Epithelial cell of proximal tubule (primary cell): ENCODE measurements at places on chromosomes 3 and 15. TPM values are rescaled to one million over a fixed set of nuclear protein-coding genes. Genes with fewer than 3 reads are reported as not detected.
A peak's percentile ranks its signal among the peaks of the same experiment; 100 is the strongest.

GRCh38 chr3:56921573-56922453 is 120.1 kb upstream of the ARHGEF3 start:
- no peak for DNase-seq

Gene DAZL
- not detected in 2 replicates for total RNA-seq

Gene TMEM39A
- total RNA-seq: 17.4 and 28.2 TPM in 2 replicates

Gene GUCA1C
- 0.23 and 0.58 TPM in 2 replicates for total RNA-seq

Gene FLNB
- 223 and 264 TPM in 2 replicates for total RNA-seq

DNA sequence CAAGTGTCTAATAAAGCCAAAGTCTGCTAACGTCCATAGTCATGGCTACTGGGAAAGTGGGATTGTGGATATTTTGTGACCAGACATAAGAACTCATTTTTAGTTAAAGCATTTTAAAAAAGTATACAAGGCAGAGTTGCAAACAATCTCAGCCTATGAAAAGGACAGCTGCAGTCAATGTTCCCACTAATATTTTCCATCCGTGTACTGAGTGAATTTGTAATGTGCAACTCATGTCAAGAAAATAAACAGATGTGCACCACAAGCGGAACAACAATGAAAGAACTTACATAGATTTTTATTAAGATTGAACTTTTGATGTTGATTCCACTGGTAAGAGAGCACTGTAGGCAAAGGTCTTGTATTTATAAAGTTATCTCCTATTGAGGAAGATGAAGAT is 231.3 kb upstream of the SEMA6D start:
- no peak for DNase-seq

Gene CGNL1
- 2.5 and 3.2 TPM in 2 replicates for total RNA-seq

Gene CLDN16
- total RNA-seq: 8.5 and 29.7 TPM in 2 replicates

DNA sequence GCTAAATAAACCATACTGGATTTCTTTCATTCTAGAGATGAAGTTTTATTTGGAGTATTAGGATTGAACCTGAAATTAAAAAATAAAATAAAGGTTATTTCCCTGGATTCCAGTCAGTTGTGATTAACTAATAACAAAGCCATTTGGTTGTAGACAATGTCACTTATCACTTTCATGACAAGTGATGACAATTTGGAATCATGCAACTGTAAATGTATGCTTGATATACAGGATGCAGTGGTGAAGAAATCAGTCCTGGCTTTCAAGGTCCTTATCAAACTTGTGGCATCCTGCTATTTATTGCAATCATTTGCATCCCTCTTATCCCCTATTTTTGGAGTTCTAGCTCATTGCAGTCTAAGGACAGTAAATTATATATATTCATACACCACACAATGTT is 425.2 kb downstream of the CHL1 start:
- DNase-seq: no peak

DNA sequence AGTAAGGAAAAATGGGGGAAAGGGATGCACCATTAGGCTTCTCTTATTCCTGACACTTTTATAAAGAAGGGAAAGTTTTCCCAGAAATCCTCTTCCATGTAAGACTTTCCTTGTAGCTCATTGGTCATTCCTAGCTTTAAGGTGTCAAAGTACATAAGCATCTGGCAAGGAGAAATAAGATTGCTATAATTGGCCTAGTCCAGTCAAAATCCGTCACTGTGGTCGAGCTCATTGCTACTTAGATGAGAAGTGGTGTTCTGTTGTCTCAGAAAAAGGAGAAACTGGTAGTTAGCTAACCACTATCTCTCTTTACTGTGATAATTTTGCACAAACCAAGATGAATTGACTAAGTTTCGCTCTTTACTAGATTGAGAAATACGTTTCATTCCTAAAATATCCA is 370.1 kb downstream of the CNTN4 start:
- DNase-seq: no peak

Gene CCNB2
- 108 TPM in 2 replicates for total RNA-seq

DNA sequence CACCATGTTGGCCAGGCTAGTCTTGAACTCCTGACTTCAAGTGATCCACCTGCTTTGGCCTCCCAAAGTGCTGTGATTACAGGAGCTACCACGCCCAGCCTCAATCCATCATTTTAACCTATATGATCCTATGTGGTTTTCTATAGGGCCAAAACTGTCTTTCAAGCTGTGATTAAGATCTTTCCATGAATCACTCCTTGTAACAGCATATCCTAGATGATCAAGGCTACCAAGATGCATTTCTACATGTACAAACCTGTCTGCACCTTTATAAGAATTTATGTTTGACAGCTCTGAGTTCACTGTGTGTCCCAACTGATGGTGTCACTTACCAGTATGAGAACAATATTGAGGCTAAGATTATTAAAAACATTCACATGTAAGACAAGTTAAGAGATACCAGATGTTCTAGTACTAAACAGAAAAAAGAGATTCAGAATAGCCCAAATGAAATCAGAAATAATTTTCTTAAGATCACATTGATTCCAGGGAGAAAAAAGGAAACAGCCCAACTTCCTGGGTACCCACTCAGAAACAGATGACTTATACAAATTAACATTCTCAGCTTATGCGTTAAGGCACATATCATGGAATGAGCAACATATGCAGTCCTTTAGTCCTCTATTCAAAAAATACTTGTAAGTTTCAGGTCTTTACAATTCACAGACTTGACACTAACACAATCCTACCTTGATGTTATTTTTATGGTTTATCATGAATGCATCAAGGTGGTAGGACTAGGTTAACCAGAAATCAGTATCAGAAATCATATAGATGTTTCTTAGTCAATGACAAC is 24.8 kb upstream of the PPIB start:
- DNase-seq: no peak

GRCh38 chr3:161430307-161430706 is 59.0 kb upstream of the SPTSSB start:
- no peak for DNase-seq

DNA sequence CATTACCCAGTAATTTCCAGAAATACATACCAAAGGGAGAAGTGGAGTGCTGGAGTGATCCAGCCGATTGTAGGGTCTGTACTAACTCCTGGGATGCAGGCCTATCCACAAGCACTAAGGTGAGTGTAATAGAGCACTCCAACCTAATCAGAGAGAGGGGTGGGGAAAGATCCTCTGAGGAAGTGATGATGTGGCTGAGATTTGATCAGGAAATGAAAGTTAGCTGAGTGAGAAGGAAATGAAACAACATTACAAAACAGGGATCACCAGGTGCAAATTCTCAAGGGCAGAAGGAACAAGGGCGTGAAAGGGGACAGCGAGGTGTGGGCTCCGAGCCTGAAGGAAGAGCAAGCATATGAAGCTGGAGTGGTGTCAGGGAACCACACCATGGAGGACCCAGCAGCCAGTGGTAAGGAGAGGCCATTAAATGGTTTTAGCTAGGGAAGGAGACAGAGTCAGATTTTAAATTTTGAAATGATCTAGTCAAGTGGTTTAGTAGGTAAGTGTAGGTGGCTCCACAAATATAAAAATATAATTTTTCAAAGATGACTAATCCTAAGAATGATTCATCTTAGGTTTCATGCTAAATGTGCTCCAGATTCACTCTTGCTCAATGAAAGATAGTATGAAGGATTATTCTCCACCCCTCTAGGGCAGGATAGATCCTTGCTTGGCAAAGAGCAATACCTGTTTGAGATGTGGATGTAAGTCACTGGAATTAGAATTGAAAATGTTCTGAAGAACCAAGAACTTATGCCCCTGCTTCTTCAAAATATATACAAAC is 348.7 kb downstream of the TBL1XR1 start:
- DNase-seq: no peak

- DNase-seq: no peak
These were observed 27.1 kb downstream of the CPN2 start for GRCh38 chr3:194323785-194324735.

DNA sequence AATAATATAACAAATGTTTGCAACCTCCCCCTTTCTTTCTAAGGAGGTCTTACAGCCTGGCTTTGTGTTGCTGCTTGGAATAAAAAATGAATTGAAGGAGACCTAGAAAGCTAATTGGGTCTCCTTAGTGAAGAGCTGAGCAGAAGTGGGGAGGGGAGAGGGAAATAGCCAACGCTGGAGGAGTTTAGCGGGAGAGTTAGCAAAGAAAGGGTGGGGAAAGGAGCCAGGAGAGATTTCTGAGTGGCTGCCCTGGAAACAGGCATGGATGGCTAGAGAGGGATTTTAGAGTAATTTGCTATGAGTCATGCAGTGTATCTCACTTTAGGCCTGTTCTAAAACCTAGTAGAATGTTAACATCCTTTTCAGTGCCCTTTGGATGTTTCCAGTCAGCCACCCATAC is 45.2 kb upstream of the PFN2 start:
- DNase-seq: peak; percentile 10

Gene BCL2A1
- 1.2 and 3.5 TPM in 2 replicates for total RNA-seq

GRCh38 chr3:64150623-64151207 is 74.6 kb downstream of the PRICKLE2 start:
- no peak for DNase-seq

Gene PRTG
- 4.4 and 10.1 TPM in 2 replicates for total RNA-seq

GRCh38 chr15:90962021-90962420 is 7.3 kb downstream of the RCCD1 start:
- no peak for DNase-seq

DNA sequence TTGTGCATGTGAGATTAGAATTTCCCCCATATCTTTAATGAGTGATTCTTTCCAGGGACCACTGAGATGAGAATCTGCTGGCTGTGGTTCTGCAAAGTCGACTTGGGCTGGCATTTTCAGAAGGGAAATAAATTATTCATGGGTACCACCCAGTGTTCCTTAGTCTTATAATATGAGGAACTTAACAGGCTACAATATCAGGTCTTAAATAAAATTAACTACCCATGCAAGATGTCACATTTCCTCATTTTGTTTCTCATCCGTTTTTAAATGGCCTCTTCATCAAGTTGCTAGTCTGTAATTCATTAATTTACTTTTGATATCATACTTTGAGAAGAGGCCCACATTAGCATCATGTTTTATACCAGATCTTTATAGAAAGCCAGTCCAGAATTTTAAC is 58.3 kb upstream of the SKOR1 start:
- no peak for DNase-seq

Gene NRROS
- total RNA-seq: 0.35 and 2.5 TPM in 2 replicates

Gene SPTBN5
- total RNA-seq: 0.51 and 0.63 TPM in 2 replicates

DNA sequence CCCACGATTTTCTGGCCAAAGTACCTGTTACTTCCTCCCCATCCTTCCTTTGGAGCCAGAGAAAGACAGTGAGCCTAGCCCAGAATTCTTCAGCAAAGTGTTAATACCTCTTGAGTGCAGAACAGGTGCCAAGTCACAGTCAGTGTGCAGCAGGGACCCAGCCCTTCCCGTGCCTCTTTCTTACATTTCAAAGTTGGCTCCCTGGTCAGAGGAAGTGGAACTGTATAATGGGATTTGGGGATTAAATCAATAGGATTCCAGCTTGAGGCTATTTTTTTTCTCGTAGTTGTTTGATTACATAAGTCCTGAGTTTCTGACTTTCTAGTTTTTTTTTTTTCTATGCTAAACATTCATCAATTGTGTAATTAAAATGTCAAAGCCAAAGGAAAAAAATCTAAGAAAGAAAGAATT is 52.6 kb upstream of the ABHD10 start:
- DNase-seq: no peak

- DNase-seq: no peak
These were observed 182.6 kb downstream of the STAC start for GRCh38 chr3:36562945-36563344.

DNA sequence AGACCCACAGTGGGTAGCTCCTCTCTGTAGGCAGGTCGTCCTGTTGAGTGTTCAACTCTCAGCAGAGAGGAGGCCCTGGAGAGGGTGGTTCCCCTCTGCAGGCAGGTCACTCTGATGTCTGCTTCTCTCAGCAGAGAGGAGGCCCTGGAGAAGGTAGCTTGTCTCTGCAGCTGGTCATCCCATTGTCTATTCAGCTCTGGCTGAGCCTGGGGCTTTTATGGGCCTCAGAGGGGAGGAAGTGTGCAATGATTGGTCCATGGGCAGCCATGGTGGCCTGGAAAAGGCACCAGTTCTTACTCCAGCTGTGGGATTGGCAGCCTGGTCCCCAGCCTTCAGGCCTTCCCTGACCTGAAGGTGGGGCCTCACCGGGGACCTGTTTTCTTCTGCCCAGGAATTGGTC is 52.9 kb downstream of the PPCDC start:
- no peak for DNase-seq

- DNase-seq: no peak
These were observed 17.1 kb downstream of the AQR start for GRCh38 chr15:34952481-34952880.

Gene SPTSSB
- total RNA-seq: 0.22 TPM in 1 of 2 replicates, not detected in the other

Gene C3orf49
- not detected in 2 replicates for total RNA-seq

Gene SPATA12
- total RNA-seq: 0.06 and 0.43 TPM in 2 replicates

Gene COL8A1
- 60.5 and 83.7 TPM in 2 replicates for total RNA-seq

- no peak for DNase-seq
These were observed 384.8 kb upstream of the SEMA6D start for GRCh38 chr15:47332481-47332880.

GRCh38 chr3:110149763-110150162 is 812.4 kb upstream of the DPPA4 start:
- no peak for DNase-seq

Gene RAB11A
- 199 and 350 TPM in 2 replicates for total RNA-seq

GRCh38 chr3:365268-365667 is 168.7 kb downstream of the CHL1 start:
- DNase-seq: peak; percentile 49

Gene P2RY14
- total RNA-seq: not detected in 2 replicates

Gene PSMA4
- 223 and 359 TPM in 2 replicates for total RNA-seq

Gene SI
- not detected in 2 replicates for total RNA-seq

DNA sequence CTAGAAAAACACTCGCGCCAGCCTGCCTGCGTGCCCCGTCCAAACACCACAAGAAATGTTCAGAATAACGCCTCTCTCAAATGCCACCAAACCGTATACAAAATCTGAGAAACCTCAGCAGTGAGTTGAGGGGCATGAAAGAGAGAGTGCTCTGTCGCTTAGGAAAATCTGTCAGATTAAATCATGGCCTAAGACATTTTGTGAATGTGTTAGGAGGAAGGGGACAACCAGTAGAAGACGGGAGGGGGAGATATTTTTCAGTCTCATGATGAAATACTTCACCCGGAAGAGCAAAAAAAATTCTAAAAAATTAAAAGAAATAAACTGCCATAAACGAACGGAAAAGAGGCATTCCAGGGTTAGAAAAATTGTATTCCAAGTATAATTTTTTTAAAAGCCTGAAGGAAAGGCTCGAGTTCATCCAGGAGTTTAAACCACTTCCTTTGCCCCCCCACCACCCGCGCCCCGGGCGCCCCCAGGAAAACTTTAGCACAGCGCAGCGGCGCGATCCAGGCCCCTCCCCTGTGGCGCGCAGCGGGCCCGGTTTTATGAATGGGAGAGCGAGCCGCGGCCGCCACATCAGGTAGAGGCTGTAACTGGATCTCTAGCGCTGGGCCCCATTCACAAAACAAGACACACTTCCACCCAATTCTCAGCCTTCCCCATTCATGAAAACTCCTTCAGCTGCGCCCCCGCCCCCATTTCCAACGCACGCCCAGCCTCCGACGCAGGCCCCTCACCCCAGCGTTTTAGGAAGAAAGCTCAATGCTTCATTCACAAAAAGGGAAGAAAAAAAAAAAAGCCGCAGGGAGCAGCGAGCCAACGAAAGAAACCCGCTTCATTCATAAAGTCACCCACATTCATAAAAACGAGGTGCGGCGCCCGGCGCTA is 1.4 kb downstream of the ETV5 start:
- DNase-seq: no peak
